ENCODE measurements at places on chromosomes 7 and 10.

DNA sequence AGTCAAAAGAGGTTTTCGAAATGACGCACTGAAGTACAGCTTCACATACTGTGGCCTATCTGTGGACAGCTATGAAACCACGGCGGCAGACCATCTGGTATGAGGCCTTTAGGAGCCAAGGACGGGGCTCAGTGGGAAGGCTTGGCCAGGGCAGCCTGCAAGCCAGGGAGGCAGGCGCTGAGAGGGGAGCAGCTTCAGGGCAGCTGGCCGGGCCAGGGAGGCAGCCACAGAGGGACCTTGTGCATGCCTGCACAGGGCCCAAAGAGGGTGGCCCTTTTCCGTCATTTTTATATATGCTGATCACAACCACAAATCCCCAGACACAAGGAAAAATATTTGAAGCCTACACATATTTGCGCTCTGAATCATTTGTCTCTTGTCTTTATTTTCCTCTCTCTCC, 13.5 kb downstream of the CALD1 start:
- no peak for DNase-seq

DNA sequence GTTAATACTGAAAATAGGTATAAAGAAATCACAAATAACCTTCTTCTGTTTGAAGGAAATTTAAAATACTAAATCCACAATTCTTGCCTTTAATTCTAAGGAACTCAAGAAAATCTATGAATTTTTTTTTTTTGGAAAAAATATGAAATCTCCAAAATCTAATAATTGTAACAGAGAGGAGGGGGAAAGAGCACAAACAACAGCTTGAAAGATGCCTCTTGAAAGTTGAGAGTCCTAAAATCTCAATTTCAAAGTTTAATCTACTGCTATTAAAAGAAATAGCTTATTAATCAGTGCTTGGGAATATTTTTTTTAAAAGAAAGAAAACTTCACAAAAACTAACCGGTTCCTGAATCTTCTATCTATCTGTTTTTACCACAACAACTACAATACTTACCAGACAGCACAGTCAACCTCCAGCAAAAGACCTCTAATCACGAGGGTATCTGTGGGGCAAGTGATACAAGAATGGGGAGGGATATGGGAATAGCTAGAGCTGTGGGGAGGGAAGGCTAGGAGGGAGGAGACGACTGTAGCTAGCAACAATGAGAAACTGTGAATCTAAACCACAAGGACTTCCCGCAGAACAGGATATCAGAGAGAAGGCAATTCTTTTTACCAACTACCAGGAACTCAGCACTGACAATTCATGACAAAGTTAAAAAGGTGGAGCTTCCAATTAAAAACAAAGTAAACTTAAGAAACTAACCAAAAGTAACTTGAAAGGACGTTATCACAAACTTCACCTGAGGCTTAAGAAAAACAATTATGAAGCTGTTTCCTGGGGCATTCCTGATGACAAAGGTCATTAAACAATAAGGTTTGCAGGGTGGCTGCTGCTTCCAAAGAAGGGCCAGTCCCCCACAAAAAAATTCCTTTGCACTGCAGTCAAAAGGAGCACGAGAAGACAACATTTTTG, at the start of gene USP54:
Gene USP54, minus strand, starts transcription at position 462 of the 919 bp plus-strand sequence. CDS start 15,684 bp downstream, outside the sequence.
- DNase-seq: no peak

DNA sequence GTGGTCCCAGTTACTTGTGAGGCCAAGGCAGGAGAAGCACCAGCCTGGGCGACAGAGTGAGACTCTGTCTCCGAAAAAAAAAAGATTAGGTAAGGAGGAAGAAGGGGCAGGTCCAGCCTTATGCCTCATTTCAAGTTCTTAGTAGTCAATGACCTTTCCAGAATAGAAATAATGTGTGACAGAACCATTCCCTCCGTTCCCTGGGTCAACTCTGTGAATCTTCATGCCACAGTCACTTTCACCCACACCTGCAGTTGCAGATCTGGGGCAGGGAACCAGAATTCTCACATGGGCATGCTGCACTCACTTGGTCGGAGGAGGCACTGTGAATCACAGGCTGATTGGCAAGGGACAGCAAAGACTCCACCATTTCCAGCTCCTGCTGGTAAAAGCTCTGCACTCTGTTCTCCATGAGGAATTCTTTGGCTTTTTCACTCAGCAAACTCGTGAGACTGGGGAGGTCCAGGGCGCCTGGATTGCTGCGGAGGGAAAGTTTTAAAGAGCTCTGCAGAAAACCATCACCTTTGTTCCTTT, 20.7 kb downstream of the STN1 start:
- no peak for DNase-seq

DNA sequence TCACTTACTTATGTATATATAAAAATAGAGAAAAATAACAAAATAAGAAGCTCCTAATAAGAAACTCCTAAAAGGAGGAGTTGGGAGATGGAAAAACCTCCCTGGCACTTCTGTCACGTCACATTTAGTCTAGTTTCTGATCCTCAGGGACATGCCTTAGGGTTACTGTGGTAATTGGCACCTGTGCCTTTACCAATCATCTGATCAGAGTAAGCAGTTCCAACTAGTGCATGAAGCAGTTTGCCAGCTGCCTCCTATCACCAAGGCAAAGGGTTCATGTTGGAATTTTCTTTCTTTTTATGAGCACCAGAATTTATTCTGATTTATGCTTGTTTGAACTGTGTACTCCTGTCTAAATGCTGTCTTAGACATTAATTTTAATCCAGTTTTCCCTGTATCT, 49.9 kb downstream of the ARL4A start:
- DNase-seq: no peak

GRCh38 chr10:34862892-34863291, 47.8 kb upstream of the PARD3 start:
- no peak for DNase-seq

DNA sequence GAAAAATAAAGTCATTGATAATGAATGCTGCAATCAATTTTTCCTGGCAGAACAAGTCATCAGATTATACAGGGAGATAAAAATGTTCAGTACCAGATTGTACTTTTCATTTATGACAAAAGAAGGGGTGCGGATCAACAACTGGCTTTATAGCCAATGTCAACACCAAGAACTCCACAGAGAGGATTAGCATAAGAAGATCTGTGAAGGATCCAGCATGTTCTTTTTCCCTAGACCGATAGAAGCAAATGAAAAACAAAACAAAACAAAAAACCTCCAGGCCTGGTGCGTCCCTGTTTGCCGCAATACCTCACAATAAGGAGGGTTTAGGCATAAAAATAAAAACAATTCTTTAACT, 34.7 kb upstream of the PRKAR2B start:
- no peak for DNase-seq

GRCh38 chr10:24882047-24882698, 70.2 kb downstream of the PRTFDC1 start:
- DNase-seq: no peak

GRCh38 chr7:82676777-82677463, 233.3 kb upstream of the CACNA2D1 start:
- no peak for DNase-seq

DNA sequence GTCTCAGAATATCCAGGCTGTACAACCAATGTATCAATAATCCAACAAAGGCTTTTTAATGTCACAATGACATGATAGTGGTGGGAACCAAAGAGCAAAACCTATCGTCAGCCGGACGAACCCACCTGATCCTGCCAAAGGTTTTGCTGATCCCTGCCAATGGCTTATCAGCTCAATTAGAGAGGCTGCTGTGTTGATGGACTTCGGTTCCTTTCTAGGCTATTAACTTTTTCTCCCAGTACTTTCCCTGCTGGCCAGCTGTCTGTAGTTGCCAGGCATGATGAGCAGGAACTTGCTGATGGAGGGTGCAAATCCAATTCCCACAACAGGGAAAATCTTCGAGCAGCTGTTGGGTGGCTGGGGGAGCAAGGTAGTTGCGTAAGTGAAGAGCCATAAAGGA, 2.4 kb downstream of the LMOD2 start:
- DNase-seq: no peak

DNA sequence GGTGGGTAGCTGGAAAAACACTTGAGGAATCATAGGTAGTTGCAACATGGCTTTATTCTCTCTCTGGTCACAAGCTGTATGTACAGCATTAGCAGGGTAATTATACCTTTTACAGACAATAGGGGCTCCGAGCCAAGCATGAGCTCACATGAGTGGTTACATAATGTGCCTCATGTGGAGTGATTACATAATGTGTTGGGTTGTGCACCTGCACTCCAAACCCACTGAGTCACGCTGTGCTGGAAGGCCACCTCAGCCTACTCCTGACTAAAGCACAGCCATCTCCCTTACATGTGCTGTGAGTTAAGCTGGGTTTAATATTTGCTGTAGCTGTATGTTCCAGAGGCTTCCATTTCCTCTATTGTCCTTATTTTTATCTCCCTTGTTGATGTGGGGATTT, 348.7 kb upstream of the SEMA3C start:
- no peak for DNase-seq

All from stimulated activated CD8-positive, alpha-beta memory T cell treated with anti-CD3 and anti-CD28 coated beads, Interleukin-2, amount 100 ng/mL, for 1 hour (primary cell).